SK-N-SH (cell line): ENCODE measurements at places on chromosomes 5 and 9.

- no peak for DNase-seq
Observed at GRCh38 chr5:132020568-132021339, 9.3 kb upstream of the ACSL6 start.

DNA sequence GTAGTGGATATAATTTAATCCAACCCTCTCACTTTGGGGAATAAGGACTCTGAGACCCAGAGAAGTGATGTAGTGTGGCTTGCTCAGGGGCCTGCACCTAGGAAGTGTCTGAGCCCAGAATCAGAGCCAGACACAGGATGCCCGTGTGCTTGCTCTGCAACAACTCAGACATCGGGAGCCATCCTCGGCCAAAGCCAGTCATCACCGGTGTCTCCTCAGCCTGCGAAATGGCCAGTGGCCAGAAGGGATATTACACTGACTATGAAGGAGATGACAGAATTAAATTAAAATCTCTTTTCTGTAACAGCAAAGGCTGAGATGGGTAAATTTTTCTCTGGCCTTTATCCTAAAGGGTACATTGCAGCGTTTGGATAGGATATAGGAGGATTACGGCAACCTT lies 102.9 kb downstream of the MARCHF11 start:
- peak; percentile 46 for DNase-seq

DNA sequence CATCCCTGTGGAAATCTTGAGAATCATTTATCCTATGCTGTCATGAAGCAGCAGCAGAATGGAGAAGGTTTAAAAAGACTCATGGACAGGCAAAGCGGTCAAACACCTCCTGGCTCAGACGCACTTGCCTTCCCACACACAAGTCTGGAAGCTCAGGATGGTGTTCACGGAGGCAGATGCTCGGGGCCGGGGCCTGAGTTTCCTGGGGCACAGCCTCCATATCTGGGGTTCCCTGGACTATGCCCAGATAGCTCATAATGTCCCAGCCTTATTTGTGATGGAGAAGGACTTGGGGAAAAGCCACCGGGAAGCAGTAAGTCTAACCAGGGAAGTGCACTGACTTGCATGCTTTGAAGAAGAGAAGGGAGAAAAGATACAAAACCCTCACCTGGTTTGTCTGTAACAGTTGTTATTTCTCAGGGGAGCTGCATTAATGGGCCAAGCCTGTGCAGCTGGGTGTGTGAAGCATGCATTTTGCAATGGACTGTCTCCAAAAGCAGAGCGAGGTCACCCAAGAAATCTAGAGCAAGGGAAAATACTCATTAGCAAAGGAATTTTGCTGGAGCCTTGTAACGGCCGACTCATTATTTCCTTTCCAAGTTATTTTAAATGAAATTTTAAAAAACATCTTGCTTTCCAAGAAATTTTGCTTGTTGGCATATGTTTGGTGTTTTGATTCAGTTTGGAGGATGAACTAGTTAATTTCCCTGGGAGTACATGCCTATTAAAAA lies 3.4 kb downstream of the S1PR3 start:
- no peak for DNase-seq

- peak; percentile 94 for DNase-seq
Observed at GRCh38 chr9:36148311-36149051, 11.9 kb downstream of the GLIPR2 start.

DNA sequence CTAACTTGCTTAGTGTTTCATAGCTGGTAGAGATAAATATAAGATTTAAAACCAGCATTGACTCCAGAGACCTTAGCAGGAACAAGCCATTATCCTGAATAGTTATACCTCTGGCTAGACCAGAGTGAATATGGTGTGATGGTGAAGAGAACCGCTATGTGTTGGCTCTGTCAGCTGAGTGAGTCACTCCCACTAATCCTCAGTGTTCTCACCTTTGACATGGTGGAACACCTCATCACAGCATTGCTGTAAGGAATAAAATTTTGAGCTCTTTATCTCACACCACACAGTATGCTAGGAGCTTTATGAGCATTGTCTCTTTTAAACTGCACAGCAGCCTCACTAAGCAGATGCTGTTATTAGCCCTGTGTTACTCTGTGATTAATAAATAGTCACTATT lies 90.7 kb upstream of the DHFR start:
- no peak for DNase-seq

DNA sequence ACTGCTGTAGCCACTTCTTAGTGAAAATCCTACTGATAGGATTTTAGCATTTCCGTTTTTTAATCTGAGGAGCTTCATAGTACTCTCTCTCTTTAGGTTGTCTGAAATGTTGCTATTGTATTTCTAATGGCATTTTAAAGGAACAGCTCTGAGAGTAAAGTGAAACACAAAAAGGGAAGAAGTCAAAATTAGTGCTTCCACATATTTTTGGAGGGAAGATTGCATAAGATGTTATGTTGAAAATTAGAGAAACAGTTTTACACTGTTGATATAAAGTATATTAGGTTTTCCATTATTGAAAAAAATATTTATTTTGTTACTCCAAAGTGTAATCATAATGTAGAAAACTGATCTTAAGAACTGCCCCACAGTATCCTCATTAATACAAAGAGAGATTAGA lies 525.1 kb downstream of the TAF11L14 start:
- DNase-seq = no peak

DNA sequence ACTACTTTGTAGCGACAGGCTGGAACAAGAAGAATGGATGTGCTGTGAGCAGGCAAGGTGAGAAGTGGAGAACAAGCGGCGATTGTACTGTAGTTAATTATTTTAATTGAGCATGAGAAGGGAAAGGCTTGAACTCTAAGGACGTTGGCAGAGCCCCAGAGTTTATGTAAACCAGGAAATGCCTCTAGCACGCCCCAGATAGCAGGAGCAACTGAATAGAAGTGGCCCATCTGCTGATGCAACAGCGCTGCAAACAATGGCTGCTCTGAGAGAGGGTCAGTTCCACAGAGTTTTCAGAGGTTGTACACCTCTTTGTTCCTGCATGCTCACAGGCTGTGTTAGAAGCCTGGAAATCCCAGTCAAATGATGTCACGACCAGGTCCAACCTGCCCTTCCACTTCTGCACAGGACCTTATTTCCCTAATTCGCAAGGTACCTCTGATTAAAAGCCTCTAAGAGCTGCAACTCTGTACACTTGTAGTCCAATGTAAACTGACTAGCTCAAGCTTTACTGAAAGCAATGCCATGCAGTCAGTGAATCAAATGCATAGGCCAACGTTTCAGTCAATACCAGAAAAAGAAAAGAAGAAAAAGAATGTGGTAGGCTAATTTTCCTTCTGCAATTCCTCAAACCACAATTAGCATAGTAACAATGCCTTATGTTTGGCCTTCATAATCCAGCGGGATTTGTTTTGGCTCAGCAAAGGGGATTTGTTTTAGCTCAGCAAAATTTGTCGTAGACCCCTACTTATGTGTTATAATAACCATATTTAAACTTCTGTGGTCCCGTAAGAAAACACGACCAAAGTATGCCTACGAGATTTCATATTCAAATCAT lies 119.6 kb upstream of the RETREG1 start:
- no peak for DNase-seq
